ENCODE measurements at places on chromosomes 6 and 20. TPM values are rescaled to one million over a fixed set of nuclear protein-coding genes. Genes with fewer than 3 reads are reported as not detected.

Gene IL20RA
- 0.20 TPM for total RNA-seq

Gene MRPS26
- 23.7 TPM for total RNA-seq

Gene FGD2
- total RNA-seq = not detected

Gene EYA4
- total RNA-seq = 0.65 TPM

Gene ADGRF5
- total RNA-seq = 39.0 TPM
